OCI-LY7 (cell line): ENCODE measurements at places on chromosomes 2 and 18.

DNA sequence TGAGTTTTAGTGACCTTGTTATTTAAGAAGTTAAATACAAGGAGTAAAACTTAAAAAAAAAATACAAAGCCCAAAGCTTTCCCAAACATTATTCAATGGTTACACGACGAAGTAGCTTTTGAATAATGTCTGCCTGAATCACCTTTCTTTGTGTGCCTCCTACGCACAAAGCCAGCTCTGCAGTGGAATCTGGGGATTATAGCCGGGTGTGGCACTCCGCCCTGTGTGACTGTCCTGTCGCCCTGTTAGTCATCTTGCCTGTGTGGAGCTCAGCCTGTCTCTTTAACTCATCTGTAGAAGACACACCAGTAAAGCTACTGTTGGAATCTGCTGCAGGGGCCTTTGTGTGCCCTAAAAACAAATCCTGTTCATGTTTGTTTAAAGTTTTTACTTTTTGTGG lies 79.4 kb upstream of the TCF7L1 start:
- no peak for DNase-seq

DNA sequence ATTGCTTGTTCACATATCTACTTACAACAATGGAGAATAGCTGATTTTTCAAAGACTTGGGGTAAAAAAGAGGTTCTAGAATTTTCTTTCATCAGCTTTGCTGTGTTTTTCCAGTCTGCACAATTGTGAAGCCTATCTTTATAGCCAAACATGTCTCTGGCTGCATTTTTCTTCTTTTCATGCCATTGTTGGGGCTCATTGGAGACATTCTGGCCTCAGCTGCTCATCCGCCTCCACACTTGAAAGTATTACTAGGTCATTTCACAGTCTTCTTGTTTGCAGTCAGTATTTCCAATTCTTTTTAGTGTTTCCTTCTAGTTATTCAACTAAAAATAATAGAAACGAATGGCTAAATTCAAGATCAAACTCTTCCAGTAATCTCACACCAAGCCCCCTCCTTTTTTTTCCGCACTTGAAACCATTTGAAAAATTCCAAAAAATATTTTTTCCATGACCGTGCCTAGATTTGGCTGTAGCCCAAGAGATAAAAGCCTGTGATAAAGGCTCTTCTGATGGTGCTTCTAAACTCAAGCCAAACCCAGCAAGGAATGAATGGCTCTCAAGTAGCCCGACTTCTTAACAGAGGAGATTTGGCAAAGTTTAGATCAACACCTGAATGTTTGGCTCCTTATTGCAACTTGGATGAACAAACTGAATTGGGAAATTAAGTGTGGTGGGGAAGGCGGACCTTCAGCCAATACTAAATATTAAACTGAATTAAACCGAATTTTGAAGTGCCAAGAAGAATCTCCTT lies 103.4 kb downstream of the NRP2 start:
- DNase-seq: no peak

GRCh38 chr2:19369341-19369955 lies 11.0 kb upstream of the OSR1 start:
- no peak for DNase-seq

- DNase-seq: no peak
Measured at GRCh38 chr2:149767516-149767974, 180.0 kb upstream of the MMADHC start.

GRCh38 chr2:226963528-226963927 lies 127.7 kb downstream of the RHBDD1 start:
- no peak for DNase-seq

DNA sequence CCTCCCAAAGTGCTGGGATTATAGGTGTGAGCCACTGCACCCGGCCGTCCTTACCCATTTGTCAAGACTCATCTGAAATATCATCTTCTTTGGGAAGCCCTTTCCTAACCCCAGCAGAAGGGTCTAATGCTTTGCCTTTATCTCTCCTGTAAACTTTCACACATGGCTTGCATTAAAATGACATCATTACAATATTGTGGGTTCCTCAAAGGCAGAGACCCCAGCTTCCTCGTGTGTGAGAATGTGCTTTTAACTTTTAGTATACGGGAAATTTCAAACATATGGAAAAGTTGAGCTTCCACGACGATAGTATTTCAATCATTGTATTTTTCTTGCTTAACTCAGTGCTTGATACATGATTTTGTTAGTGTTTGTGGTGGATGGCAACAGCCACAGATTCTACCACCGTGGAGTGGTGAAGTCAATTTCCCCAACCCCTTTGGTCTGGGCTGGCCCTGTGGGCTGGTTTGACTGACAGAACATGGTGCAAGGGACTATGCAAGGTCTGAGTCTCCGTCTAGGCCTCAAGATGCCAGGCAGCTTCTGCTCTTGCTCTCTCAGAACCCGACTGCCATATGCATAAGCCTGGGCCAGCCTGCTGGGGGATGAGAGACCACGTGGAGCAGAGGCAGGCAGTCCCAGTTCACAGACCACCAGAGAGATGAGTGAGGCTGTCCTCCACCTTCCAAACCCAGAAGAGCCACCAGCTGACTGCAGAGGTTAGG lies 39.9 kb downstream of the NGEF start:
- DNase-seq: no peak

GRCh38 chr2:217954469-217954868 lies 48.3 kb downstream of the TNS1 start:
- DNase-seq: no peak

DNA sequence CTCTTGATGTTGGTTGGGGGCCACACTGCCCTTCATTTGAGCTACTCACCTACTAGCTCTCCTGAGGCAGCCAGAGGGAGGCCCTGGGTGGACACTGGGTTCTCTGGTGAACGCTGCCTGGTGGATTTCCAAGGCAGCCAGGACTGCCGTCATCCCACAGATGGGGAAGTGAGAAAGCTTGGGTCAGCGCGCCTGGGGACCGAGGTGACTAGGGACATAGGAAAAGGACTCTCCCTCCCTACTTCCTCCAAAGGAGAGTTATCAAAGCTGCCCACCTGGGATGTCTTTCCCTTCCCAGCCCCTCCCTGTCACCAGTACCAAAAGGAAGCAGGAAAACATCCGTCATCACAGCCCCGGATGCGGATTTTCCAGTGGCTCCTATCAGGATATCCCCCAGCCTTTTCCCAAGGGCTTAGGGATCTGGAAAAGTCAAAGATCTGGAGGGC lies 3.8 kb upstream of the SEMA4C start:
- no peak for DNase-seq

- no peak for DNase-seq
Measured at GRCh38 chr18:36825526-36825925, 3.3 kb downstream of the TPGS2 start.

DNA sequence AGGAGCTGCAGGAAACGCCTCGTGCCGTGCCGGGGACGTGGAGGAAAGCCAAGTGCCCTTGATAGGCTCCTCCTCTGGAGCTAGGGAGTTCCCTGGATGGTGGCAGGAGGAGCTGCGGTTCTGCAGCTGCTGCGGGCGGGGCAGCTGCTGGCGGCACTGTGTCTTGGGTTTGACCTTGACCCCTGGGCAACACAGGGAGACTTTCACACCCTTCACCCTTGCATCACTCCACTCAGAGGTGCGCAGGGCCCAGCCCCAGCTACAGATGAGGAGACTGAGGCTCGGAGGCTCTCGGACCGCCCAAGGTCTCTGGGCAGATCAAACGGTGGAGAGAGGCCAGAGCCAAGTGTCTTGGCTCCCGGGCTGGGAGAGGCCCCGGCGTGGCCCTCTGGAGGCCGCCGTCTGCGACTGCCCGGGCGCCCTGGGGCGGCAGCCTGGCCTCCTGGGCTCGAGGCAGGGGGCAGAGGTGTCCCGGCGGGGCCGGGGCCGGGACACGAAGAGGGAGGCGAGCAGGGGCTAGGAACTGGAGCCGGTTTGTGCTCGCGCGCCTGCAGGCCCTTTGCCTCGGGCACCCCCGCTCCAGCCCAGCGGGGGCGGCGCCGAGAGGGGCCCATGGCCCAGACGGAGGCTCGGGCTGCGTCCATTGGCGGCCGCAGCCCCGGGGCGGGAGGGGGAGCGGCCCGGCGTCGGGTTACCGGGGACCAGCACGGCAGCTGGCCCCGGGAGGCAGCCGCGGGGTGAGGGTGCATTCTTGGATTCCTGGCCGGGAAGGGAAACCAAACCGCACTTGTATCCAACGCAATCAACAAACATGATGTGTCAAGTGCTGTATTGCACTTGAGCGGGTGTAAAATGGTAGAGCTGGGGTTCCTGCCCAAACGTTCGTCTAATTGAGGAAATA lies 129.6 kb upstream of the SLC1A4 start:
- no peak for DNase-seq

GRCh38 chr2:43265001-43265400 lies 38.6 kb upstream of the ZFP36L2 start:
- DNase-seq: no peak

DNA sequence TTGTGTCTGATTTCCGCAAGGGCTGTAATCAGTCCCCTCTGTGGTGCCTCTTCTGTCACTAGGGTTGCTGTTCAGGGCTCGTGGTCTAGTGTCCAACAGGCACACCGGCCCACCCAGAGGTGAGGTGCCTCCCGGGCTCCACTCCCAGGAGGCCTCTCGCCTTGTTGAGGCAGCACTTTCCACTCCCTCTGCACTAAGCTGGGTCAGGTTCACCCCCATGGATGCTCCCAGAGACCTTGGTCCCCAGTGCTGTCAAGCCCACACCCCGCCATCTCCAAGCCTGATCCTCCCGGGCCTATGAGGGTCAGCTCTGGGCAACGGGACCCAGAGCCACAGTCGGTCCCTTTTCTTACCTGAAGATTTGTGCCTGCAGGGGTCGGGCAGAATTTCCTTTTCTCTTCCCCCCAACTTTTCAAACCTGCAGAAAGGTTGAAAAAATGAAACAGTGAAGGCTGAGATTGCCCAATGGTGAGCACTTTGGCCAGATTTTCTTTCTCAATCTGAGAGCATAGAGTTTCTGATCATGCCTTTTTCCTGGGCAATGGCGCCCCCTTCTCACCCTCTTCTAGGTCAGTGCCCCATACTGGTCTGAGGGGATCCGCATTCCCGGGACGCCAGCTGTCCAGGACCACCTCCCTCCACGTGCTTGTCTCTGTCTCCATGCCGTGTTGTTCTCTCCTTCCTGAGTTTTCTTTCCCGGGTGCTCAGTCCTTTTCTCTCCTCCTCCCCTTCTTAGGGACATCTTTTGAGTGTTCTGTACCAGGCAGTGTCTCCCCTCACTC lies 148.0 kb downstream of the ASB1 start:
- DNase-seq: no peak

DNA sequence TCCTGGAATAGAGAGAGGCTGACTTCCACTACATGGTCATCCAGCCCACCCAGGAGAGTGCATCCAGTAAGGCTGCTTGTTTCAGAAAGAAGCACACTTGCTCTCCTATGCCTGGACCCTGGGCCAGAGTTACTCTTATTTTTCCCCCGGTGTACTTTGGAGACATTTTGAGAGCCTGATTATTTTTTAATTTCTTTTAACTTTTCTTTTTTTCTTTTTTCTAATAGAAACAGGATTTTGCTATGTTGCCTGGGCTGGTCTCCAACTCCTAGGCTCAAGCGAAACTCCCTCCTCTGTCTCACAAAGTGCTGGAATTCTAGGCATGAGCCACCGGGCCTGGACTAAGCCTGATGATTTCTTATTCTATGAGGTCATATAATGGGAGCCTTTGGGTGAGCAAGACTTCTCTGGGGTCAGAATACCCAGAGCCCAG lies 62.2 kb downstream of the RPL37A start:
- DNase-seq: no peak

DNA sequence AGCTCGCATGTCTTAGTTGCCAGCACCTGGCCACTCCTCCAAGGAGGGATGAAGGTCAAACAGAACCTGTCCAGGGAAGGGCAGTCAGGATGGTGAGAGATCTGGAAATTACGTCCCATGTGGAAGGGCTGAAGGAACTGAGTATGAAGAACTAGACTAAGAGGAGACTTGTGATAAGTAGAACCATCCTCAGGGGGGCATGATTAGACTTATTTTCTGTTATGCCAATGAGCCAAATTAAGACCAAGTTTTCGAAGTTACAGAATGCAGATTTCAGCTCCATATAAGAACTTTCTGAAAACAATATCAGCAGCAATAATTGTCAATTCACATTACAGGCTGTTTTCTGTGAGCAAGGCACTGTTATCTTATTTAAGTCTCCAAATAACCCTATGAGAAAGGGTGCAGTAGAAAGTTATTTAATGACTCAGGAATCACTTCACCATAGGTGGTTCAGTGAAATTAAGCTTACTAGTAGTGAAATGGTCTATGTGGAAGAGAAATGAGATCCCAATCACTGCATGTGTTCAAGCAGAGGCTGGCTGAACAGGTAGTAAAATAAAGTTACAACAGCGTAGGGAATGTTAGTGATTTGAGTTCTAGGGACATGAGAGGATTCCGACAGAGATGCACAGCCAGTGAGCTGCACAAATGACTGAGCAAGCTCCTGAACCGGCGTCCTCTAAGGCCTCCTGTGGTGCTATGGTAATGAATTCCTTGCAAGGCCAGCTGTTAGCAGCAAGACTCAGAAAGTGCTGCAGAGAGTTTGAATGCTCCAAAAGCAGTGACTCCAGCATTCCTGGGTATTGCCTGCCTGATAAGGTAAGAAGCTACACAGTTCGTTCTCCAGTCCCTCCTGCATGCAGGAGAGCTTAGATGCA lies 4.5 kb upstream of the DYM start:
- DNase-seq: peak; percentile 39

GRCh38 chr2:167140767-167141166 lies 252.5 kb downstream of the XIRP2 start:
- DNase-seq: no peak

DNA sequence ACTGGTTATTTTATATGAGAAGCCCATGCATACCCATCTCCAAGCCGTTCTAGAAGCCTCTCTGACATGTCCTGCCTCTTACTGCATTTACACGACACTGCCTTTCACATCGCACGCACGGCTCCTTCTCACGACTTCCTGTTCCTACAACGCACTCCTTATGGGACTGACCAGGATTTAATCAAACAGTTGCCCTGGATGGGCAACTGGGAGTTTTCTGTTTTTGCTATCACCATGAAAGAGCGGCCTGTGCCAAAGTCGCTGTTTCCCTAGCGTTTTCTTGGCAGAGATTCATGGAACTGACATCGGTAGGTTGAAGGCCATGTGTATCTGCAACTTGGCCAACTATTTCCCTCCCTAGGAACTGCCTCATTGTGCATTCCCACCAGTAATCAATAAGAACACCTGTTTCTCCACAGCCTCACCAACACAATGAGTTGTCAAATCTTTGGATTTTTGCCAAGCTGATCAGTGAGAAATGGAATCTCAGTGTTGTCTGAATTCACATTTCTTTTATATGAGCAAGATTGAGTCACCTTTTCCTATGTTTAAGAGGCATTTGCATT lies 97.2 kb upstream of the OTOS start:
- DNase-seq: no peak

- DNase-seq: no peak
Measured at GRCh38 chr2:69777786-69778105, 35.8 kb downstream of the ANXA4 start.

DNA sequence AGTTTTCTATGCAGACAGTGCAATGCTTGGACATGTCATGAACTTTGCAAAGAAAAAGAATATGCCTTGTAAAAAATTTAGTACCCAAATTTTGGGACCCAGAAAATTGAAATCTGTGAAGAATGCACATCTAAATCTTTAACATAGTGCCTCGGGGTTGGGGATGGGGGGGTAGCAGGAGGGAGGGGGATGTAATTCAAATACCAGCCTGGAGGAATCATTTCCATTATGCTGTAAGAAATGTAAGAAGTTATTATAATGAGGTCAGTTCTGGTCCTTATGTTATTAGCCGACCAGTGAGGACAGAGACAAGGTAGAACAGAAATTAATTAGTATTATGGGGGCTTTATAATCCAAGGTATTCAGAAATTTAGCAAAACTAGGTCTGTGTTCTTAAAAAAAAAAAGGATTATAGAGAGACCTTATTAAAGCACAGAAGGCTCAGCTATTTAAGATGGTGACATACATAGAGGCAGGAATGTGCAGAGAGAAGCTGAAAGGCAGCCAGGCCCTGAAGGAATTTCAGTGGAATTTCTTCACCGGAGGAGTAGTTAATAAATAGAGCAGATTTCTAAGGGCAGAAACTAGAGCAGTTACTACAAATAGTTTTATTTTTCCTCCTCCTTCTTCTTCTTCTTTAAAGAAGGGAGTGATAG lies 89.0 kb upstream of the RBMS1 start:
- no peak for DNase-seq
